ENCODE measurements at places on chromosomes 3 and 15.

DNA sequence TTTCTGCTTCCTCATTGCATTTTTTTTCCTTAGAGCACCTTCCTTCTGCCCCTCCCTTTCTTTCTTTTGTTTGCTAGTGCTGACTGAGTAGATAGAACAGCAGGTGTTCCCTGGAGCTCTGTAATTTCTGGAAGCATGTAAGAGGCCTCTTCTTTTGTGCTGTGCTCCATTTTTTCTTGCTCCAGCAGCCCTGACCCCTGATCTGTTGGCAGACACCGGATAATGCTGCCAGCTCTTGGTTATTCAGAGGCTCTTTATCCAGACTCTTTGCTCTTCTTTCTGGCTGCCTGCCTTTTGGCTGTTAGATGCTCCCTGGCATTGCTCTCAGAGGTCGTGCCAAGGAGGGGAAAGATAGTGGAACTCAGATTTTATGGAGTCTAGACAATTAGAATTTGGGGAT, 104.4 kb upstream of the RBMS3 start:
- DNase-seq, result no peak

GRCh38 chr3:177471733-177472480, 274.6 kb upstream of the TBL1XR1 start:
- DNase-seq, result no peak

- no peak for DNase-seq
These were observed 9.5 kb downstream of the CAV3 start for GRCh38 chr3:8743021-8743601.

GRCh38 chr15:60419753-60420152, 22.0 kb upstream of the ANXA2 start:
- DNase-seq, result no peak

- DNase-seq, result no peak
These were observed 184.3 kb downstream of the AKAP13 start for GRCh38 chr15:85564686-85565085.

GRCh38 chr3:151770956-151771355, 37.2 kb downstream of the AADACL2 start:
- no peak for DNase-seq

GRCh38 chr15:33675246-33675645, 293.1 kb upstream of the CHRM5 start:
- DNase-seq, result no peak

DNA sequence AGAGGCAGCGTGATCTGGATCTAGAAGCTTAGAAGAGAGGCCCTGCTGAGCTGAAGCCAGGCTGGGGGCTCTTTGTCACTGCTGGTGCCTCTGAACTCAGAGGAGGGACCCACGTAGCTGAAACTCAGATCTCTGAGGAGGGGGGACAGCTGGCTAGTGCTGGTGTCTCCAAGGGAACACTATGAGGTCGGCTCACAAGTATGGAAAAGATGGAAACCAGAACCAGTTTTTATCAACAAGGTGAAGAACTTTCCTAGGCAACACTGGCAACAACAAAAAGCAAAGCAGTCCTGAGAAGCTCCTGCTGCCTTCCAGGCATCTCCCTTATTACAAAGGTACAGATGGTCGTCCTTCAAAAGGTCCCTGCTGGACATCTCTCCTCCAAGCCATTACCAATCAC, 27.0 kb upstream of the FSTL1 start:
- DNase-seq, result no peak

DNA sequence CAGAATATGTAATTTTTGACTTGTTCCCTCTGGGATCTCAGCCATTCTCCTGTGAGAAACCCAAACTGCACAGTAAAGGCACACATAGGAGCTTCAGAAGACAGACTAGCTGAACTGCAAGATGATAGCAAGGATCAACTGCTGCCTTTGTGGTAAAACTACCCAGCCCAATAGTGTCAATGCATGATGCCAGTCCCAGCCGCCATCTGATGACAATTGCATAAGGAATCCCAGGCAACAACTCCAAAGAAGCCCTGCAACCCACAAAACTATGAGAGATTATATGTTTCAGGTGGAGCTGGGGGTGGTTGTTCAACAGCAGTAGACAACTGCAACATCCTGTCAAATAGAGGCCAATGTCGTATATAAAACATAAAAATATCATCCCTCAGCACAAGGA, 192.4 kb upstream of the ARPP21 start:
- no peak for DNase-seq

DNA sequence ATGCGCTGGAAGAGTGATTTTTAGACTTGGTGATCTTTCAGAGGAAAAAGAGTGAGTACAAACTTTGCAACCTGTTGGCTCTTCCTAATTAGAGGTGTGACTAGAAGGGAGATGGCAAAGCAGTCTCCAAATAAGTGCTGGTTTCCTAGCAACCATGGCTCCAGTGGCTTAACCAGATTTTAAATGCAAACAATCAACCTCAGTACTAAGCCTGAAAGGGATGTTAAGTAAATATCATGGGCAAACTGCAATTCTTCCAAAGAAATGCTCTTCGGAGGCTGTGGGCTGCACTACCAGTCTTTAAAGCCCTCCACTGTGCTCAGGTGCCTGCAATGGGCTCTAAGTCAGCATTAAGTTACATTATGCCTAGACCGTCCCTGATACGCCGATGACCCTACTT, 678.1 kb upstream of the CCDC54 start:
- no peak for DNase-seq
